ENCODE measurements at places on chromosomes 2 and 18.

DNA sequence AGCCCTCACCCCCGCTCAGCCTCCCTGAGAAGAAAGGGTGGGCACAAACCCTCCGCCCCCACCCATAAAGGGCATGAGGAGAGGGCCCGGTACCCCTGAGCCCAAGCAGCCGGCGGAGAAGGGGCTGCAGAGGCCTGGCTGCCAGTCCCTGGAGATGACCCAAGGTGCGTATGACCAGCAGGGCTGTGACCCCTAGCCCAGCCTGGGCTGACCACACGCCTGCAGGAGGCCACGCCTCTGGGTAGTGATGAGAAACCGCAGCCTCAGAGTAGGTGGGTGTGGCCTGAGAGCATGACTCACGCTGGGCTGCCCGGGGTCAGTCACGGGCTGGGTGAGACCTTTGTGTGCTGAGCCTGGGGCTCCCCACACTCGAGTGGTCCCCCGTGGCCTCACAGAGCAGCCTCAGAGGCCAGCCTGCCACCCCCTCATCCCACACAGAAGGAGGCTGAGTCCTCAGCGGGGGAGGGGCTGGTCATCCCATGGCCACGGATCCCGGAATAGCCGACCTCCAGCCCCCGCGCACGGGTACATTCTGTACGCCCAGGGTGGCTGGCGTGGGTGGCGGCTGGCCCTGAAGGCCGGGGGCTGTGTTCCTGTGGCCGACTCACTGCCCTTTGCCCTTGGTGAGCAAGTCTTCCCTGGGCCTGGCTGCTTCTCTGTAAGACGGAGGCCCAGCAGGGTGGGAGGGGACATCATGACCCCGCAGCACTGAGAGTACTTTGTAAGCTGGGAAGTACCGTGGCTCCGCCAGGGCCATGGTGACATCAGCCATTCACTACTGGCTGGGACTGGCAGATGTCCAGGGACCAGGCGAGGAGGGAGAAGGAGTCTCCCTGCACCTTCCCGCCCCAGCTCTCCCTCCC is 110.8 kb upstream of the OTOS start:
- no peak for DNase-seq

GRCh38 chr2:76506538-76506937 is 795.8 kb upstream of the GCFC2 start:
- no peak for DNase-seq

- DNase-seq: no peak
Measured at GRCh38 chr2:120673571-120674061, 62.1 kb upstream of the GLI2 start.

GRCh38 chr2:212814941-212815340 is 276.3 kb upstream of the ERBB4 start:
- DNase-seq: no peak

GRCh38 chr2:75284345-75284744 is 85.0 kb upstream of the TACR1 start:
- DNase-seq: peak; percentile 3

- DNase-seq: no peak
Measured at GRCh38 chr2:71254776-71255175, 27.9 kb upstream of the PAIP2B start.

DNA sequence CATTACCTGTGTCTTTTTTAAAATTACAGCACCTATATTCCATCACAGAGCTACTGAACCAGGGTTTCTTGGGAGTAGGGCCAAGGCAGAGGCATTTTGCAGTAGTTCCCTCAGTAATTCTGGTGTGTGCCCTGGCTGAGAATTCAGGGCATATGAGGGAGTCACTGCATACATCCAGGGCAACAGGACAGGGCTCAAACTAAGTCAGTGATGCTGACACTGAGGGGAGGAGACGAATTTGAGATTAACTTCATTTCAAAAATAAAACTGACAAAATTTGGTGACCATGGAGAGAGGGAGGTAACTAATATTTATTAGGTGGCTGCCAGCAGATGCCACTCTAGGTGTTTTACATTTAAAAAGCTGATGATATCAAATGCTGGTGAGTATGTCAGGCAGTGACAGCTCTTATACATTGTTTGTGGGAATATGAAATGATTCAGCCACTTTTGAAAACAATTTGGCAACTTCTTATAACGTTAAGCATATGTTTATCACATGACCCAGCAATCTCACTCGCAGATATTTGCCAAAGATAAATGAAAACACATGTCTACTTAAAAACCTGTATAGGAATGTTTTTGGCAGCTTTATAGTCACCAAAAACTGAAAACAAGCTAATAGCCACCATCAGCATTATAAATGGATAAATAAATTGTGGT is 20.3 kb downstream of the STRADB start:
- DNase-seq: no peak

DNA sequence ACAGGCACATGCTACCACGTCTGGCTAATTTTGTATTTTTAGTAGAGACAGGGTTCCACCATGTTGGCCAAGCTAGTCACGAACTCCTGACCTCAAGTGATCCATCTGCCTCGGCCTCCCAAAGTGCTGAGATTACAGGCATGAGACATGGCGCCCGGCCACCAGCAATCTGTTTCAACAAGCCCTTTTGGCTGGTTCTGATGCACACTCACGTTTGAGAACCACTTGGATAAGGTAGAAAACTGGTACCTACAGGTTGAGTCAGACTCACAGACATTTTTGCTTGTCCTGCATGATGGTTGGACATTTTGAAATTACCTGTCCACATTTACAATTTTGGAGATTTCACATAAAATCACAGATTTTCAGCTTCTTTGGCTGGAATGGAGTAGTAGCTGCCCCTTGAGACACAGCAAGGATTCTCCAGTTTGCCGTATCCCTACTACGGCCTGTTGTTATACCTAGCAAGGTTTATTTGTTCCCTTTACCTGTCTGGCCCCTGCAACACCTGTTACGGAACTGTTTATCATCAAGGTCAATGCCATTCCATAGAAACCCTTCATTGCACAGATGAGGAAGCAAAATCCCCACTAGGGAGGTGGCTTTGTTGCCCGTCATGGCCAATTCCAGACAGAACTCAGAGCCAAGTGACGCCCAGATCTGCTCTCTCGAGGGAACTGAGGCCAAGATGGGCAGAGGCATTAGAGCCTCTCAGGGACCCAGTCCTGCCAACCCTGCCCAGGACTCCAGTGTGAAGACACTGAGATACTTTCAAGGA is 31.4 kb upstream of the IGFBP2 start:
- DNase-seq: no peak

- no peak for DNase-seq
Measured at GRCh38 chr2:131092458-131093005, 728 bp downstream of the FAM168B start.

DNA sequence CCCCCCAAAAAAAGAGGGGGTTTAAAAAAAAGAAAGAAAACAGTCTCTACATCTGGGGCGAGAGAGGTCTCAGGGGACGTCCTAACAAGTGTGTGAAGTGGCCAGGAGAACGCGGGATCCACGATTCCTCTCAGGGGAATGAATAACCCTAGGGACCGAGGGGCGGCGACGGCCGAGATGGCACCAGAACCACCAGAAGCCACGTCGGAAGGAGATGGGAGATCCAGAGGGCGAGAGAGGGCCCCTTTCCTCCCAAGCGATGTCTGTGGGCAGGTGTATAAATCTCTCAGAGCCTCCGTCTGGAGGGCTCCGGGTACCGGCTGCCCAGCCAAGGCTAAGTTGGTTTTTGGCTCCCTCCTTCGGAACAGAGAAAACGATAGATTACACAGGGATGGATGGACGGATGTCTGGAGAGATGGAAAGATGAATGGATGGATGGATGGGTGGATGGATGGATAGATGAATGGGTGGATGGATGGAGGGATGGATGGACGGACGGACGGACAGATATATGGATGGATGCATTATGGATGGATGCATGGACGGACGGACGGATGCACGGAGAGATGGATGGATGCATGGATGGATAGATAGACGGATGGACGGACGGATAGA is 1.7 kb downstream of the EPHA4 start:
- DNase-seq: no peak

DNA sequence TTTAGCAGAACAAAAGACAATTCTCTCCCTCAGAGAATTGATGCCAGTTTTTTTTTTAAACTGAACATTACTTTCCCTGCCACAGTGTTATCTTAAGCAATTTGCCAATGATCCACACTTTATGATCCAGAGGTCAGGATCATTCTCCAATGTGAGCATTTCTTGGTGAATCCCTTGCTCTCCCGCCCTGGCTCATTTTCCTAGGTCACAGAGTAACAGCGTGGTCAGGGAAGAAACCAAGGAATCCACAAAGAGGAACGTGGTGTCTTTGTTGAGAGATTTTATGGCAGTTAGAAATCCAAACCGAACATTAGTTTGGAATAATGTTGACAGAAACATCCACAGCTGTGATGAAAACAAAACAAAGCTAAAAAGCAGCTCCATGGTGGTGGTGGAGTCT is 250.3 kb downstream of the TTC32 start:
- no peak for DNase-seq

DNA sequence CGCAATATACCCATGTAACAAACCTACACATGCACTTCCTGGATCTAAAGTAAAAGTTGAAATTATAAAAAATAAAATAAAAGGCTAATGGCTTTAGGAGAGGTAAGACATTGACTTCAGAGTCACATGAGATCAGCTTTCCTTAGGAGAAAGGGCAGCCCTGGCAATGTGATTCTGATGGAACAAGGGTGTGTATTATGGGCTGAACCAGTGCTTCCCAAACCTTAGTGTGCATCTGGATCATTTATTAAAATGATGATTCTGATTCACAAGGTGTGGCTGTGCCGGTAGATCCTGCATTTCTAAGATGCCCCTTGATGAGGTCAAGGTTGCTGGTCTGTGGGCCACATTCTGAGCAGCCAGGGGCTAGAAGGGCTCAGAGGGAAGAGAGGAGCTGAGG is 42.6 kb downstream of the LAMA3 start:
- no peak for DNase-seq

GRCh38 chr2:46827274-46828134 is 88.1 kb downstream of the MCFD2 start:
- DNase-seq: no peak

GRCh38 chr2:210072493-210072892 is 70.1 kb downstream of the RPE start:
- DNase-seq: no peak

DNA sequence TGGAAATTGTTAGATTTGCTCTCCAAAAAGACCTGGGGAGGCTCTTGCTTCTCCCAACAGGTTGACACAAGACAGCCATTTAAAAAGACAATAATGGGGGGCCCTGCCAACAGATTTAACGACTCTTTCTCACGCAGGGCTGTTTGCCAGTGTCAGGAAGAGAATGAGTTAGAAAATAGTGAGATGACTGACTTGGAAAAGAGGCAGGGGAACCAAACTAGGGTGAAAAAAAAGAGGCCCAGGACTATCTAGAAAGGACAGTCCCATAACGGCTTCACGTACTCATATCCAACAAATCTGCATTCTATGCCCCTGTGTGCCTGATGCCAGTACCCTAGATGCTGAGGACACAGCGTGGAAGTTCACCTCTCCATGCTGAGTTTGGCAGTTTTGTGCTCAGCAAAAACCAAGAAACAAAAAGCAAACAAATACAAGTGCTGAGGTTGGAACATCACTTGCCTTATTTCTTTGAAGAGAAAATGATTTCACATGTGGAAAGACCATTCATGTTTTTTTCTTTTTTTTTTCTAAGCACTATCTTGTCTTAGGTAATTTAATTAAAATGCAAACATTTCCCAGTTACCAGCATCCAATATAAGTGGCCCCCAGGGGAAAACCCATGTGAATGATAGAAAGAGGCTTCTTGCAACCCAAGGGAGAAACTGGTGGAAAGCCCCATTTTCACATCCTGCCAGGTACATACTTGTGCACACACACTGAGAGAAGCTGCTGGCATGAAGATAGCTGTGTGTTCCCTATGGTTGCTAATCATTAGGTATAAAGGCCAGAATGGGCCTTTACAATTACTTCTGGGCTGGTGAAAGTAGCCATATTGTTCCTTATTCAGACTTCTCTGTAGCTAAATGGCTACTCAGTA is 10.6 kb upstream of the WIPF1 start:
- DNase-seq: peak; percentile 94

DNA sequence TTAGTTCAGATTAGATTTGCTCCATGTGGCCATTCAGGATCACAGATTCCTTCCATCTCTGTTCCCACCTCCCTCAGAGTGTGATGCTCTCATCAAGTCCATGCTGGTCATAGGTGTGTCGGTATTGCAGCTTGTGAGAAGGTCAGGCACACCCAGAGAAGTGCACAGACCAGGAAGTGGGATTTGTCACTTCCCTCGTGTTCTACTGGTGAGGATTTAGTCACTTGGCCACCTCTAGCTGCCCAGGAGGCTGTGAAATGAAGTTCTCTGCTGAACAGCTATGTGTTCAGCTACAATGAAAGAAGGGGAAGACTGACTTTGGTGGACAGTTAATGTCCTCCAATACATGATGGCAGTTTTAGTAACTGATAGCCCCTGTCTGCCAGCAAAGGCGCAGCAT is 3.5 kb upstream of the LANCL1 start:
- DNase-seq: no peak

- DNase-seq: no peak
Measured at GRCh38 chr2:145198555-145198954, 678.6 kb upstream of the ZEB2 start.

DNA sequence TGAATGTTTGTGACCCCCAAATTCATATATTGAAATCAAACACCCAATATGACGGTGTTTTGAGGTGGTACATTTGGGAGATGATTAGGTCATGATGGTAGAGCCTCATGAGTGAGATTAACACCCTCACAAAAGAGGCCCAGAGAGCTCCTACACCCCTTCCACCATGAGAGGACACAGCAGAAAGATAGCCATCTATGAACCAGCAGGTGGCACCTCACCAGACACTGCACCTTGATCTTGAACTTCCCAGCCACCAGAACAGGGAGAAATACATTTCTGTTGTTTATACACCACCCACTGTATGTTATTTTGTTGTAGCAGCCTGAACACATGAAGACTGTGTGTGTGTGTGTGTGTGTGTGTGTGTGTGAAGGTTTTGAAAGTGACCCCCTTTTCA is 58.1 kb downstream of the ST3GAL5 start:
- peak; percentile 42 for DNase-seq

All from GM12865 (cell line).